ENCODE measurements at places on chromosomes 12 and 14. TPM values are rescaled to one million over a fixed set of nuclear protein-coding genes. Genes with fewer than 3 reads are reported as not detected.

LIN7A gene
- total RNA-seq = 0.17 TPM

SPX gene
- not detected for total RNA-seq

EIF4B gene
- 455 TPM for total RNA-seq

FAM234B gene
- total RNA-seq = 1.5 TPM

GRCh38 chr12:106358396-106359241 is 1.1 kb downstream of the POLR3B start:
- peak overlapping the region; percentile 83 for H3K4me3 ChIP-seq
- H3K27ac ChIP-seq = peak overlapping the region; percentile 98
- DNase-seq = peak; percentile 55
- H3K4me1 ChIP-seq = no peaks in the 10 kb centered on the region
- no peaks in the 10 kb centered on the region for H3K36me3 ChIP-seq

GRCh38 chr12:89690925-89691324 is 17.7 kb downstream of the ATP2B1 start:
- H3K36me3 ChIP-seq = no peaks in the 10 kb centered on the region
- no peaks in the 10 kb centered on the region for H3K4me1 ChIP-seq
- no peak for DNase-seq
- no peak overlapping the region for H3K4me3 ChIP-seq
- no peak overlapping the region for H3K27ac ChIP-seq

- no peaks in the 10 kb centered on the region for H3K27me3 ChIP-seq
- no peak overlapping the region for H3K4me3 ChIP-seq
- no peaks in the 10 kb centered on the region for H3K4me1 ChIP-seq
- no peak for DNase-seq
- H3K36me3 ChIP-seq = no peaks in the 10 kb centered on the region
These were observed 92.1 kb downstream of the STXBP6 start for GRCh38 chr14:24957814-24958213.

DNA sequence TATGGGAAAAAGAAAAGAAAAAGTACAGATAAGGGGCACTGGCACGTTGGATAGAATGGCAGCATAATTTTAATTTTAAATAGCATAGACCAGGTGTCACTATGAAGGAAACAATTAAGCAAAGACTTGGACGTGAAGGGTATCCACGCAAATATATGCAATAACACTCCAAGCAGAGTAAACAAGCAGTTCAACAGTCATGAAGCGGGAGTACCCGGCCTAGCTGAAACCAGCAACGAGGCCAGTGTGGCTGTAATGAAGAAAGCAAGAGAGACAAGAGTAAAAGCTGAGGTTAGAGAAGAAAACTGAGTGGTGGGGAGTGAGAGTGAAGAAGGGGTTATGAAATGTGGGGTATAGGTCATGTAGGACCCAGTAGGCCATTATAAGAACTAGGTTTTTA is 85.4 kb downstream of the BCL2L14 start:
- no peaks in the 10 kb centered on the region for H3K36me3 ChIP-seq
- no peaks in the 10 kb centered on the region for H3K27me3 ChIP-seq
- no peak for DNase-seq

DNA sequence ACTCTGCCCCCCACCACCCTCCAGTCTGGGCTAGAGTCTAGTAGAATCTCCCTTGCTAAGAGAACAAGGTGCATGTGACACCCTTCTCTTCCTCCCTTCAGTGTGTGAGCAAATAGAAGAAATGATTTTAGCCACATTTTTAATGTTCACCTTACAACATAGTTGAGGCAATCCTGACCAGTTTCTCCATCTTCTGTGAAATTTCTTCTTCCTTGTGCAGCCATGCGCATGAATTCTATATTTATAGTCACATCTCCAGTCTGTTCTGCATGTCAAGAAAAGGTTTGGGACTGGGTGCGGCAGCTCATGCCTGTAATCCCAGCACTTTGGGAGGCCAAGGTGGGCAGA is 9.5 kb upstream of the LTA4H start:
- DNase-seq = no peak
- H3K27ac ChIP-seq = no peak overlapping the region
- no peaks in the 10 kb centered on the region for H3K36me3 ChIP-seq
- no peaks in the 10 kb centered on the region for H3K27me3 ChIP-seq
- no peak overlapping the region for H3K4me3 ChIP-seq

- no peak overlapping the region for H3K4me3 ChIP-seq
- H3K36me3 ChIP-seq = no peaks in the 10 kb centered on the region
- no peak overlapping the region for H3K27ac ChIP-seq
- no peaks in the 10 kb centered on the region for H3K4me1 ChIP-seq
These were observed 83.2 kb downstream of the PAH start for GRCh38 chr12:102833687-102834441.

GRCh38 chr12:49730568-49731101 is 10.7 kb upstream of the TMBIM6 start:
- no peak for DNase-seq
- H3K36me3 ChIP-seq = no peaks in the 10 kb centered on the region
- H3K27ac ChIP-seq = no peak overlapping the region

Measured in colonic mucosa (tissue), 4 donors.